Fibroblast of lung (primary cell): ENCODE measurements at places on chromosomes 13 and 19. TPM values are rescaled to one million over a fixed set of nuclear protein-coding genes. Genes with fewer than 3 reads are reported as not detected.
A peak's percentile ranks its signal among the peaks of the same experiment; 100 is the strongest.

Gene GJA3
- total RNA-seq: 0.26 and 0.33 TPM in 2 replicates

Gene LSM14A
- total RNA-seq: 73.4 and 97.8 TPM in 2 replicates

Gene ZNF544
- 34.4 and 40.8 TPM in 2 replicates for total RNA-seq

Gene URAD
- total RNA-seq: not detected in 2 replicates

Gene MCEMP1
- not detected in 2 replicates for total RNA-seq

- peak; percentile 35 for DNase-seq
- no peaks in the 10 kb centered on the region for H3K27me3 ChIP-seq
Observed at GRCh38 chr13:22262001-22262885, 591.4 kb downstream of the FGF9 start.

DNA sequence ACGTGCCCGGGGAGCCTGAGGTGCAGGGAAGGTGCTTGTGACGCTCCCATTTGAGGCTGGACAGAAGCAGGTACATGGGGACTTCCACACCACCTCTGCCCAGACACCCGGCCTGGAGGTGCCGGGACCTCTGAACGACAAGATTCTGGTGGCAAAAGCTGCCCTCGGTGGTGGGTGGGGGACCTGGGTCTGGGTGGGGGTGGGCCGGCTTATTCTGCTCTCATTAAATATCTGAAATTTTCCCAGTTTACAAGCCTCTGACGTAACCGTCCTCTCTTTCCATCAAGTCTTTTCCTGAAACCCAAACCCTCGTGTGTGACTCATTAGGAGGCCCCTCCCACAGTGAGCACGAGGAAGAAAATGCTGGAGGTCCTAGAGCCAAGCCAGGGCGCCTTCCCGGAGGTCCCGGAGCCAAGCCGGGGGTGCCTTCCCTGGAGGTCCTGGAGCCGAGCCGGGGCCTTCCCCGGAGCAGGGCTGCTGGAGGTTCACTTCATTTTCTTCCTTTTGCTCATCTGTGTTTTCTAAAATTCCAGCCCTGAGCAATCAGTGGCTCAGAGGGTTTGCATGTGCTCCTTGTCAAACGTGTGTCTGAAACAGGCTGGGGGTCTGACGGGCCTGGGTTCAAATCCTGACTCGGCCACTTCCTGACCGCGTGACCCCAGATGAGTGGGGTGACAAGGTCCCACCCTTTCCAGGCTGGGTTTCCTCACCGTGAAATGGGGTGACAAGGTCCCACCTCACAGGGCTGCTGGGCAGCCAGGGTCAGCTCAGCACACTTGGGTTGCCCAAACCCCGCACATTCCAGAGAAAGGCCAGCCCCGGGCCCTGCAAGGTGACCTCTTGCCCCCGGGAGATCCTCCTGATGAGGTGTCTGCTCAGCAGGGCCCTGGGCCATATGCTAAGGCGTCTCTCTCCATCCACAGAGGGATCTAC, 10.0 kb downstream of the CFD start:
- no peaks in the 10 kb centered on the region for H3K27me3 ChIP-seq
- peaks cover 11% of the 10 kb centered on the region for H3K4me1 ChIP-seq
- peak overlapping the region; percentile 84 for H3K27ac ChIP-seq
- no peak overlapping the region for H3K4me3 ChIP-seq
- peak; percentile 96 for DNase-seq
- peaks cover 19% of the 10 kb centered on the region for H3K36me3 ChIP-seq
